ENCODE measurements at places on chromosomes 3 and 15.

GRCh38 chr15:55768670-55769185 is 25.8 kb upstream of the PRTG start:
- no peak for DNase-seq

- DNase-seq: peak; percentile 82
These were observed 3.4 kb downstream of the SNX33 start for GRCh38 chr15:75650908-75651809.

- no peak for DNase-seq
These were observed 149.8 kb downstream of the APBA2 start for GRCh38 chr15:29035336-29036285.

GRCh38 chr3:169133178-169134161 is 530.0 kb downstream of the MECOM start:
- DNase-seq: peak; percentile 7

Data from NB4 (cell line).